NCI-H1694 (cell line): ENCODE measurements at places on chromosomes 4 and X.
A peak's percentile ranks its signal among the peaks of the same experiment; 100 is the strongest.

DNA sequence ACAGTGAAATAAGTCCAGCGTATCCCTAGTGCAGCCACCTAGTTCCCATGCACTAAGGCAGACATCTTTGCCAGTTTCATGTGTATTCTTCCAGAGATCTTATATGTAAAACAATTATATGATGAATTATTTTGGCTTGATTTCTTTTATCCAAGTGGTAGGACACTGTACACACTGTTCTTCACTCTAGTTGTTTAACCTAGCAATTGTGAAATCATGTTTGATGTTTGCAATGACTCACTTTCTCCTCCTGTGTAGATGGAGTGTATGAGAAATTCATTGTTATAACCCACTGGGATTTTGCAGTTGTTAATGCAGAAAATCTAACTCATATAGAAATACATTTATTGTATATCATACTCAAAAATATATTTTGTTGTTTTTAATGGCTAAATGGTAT lies 17.5 kb upstream of the TBC1D1 start:
- DNase-seq = no peak

GRCh38 chrX:118570209-118570608 lies 74.6 kb downstream of the DOCK11 start:
- no peak for DNase-seq

- DNase-seq = no peak
Measured at GRCh38 chrX:30147996-30148643, 67.2 kb upstream of the MAGEB2 start.

DNA sequence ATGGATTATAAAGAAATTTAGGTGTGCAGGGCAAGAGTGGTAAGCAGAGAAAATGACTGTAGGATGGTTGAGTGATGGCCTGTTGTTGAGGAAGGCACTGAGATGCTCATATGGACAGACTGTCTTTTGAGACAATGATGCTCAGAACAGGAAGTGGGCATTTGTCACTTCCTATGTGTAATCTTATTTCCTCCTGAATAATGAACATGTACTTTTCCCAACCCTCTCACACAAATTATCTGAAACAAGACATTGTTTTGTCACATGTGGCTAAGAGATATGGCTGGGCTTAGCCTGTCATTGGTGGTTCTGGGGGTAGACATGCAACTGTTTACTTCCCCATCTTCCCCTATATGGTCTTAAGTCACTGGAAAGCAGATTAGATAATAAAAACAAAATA lies 240.5 kb downstream of the CFAP47 start:
- no peak for DNase-seq

DNA sequence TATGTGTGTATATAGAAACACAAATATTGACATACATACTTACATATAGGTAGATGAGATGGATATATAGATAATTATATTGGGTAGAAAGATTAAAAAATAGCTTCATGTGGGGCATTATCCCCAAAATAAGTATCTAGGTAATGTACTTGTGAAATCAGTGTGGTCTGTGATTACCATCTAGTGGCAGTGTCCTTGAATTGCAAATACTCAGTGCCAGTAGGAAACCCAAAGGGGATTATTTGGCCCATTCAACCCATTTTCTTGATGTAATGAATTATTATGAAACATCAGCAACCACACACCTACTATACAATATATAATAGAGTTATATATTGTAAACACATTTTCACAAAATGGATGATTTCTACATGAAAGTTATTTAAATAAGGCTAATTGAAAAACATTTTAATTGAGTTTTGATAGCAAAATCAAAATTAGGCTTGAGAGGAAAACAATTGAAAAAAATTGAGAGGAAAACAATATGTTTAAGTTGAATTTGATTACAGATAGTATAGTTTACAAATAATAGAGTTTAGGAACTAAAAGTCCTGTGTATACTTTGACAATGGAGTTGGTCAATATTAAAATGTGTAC lies 389.4 kb downstream of the GALNTL6 start:
- peak; percentile 30 for DNase-seq

DNA sequence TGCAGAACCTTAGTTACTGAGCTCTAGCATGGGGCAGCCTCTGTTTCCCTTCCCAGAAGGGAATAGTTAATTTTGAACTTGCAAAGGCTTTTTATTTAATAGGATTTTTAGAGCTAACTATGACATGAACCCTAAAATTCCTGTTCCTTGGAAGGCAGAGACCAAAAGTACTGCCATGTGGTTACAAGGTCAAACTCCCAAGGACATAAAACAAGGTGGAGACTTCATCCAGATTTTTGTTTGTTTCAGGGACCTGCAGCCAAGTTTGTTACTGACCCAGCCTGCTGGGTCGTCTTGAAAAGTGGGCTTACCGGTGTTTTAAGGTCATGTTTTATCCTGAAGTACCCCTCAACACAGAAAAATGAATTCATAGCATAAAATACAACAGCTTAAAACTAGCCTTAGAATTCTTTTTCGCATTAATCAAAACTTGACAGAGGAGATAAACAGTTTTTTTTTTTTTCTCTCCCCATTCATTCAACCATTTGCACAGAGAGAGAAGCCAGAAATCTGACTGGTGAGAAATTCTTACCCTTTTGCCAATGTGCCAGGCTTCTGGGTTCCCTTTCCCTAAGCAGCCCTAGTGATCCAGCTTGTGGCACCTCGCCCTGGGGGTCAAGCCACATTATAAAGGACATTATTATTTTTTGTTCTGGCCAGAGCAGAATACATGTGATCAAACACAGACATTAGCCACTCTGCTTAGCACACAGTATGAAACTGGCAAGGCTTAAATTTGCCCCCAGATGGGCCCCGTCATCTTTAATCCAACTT lies 21.5 kb upstream of the GRPEL1 start:
- no peak for DNase-seq

DNA sequence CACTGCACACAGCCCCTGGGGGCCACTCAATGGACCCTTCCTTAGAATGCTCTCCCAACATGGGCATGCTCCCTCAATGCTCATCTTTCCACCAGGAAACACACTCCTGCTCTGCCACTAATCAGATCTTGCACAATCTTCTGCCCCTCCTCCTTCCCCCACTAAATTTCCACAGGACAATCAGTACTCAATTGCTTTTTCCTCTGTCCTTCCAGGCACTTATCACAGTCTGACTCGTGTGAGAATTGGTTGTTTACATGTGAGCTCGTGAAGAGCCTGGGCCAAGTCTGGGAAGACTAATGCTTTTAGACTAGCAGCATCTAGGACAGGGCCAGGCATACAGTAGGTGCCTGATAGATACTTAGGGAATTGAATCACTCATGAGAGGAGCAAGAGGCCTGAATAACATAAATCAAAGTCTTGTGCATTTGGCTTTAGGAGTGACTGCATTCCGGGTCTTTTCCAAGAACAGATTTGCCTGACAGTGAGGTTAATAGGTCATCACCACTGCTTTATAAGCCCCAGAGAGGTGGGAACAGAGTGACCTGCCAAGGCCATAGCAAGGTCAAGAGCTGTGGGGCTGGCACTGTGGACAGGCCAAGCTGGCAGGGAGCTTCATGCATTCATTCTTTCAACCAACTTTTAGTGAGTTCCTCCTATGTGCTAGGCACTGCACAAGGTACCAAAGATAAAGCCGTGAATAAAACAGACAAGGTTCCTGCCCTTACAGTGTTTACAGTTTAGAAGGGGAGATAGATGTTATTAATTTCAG lies 55.0 kb downstream of the PRPS1 start:
- DNase-seq = no peak

GRCh38 chrX:109390556-109390955 lies 91.3 kb downstream of the GUCY2F start:
- no peak for DNase-seq

DNA sequence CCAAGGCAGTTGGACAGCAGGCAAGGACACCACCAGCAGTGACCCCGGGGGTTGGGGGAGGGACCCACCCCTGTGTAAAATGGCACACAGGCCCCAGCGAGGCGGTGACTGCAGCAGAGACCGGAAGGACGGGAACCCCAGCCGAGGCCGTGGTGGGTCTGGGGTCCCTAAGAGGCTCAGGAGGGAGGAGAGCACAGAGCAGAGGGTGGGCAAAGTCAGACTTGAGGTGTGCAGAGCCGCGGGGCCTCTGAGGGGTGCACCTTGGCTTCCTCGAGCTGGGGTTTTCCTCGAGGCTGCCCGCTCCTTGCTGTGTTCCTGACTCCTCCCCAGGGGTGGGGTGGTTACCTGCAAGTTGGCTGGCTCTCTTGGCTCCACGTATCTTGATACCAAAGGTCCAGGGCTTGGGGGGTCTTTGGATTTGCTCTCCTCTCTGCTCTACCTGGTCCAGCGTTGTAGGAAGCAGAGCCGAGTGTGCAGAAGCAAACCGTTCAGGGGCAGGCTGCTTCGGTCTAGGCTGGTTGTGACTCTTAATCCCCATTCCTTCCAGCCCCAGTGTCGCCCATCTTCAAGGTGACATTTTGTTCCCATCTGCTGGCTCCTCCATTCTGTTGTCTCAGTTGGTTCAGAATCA lies 37.9 kb upstream of the SORCS2 start:
- no peak for DNase-seq

DNA sequence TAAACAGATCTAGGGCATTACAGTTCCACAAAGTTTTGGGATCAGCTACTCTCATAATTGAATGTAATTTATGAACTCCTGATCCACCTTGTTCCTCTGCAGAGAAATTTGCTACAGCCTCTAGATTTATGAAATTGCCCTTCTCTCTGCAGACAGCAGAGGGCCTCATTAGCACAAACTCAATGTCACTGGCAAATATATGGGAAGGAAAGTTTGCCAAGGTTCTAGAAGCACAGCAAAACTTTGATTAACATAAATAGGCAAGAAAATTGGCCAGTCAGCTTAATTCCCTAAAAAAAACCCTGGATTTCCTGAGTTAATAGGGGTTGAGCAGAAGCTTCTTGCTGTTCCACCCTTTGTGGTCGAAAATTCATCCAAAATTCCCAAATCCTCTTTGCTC lies 31.5 kb downstream of the PRPS1 start:
- DNase-seq = peak; percentile 30

GRCh38 chr4:172411149-172411548 lies 597.9 kb downstream of the GALNTL6 start:
- DNase-seq = no peak
